HS-27A (cell line): ENCODE measurements at places on chromosomes 5 and 9.

DNA sequence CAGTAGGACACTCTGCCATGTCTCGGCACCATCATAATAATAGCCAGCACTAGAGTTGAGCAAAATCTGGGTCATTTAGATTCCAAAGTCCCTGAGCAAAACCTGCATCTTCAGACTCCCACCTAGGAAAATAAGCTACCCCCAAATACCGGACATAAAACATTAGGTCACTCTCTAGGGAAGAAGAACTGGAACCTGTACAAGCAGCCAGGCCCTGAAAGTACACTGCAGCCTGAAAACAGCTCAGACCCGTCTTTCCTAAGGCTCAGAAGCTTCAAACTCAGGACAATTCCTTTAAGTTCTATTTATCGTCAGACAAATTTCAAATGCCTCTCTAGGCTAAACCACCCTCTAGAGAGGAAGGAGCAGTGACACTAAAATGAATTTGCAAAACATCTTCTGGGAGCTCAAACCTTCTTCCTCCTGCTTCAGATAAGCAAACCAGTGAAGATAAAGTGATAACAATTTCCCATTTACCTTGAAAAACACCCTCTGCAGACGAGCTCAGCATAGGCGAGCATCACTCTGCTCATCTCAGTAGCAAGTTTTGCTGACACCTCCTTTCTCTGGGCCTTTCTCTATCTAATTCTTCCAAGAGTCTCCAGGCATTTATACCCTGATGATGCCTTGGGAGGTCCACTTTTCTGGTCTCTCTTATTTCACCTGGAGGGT lies 34.0 kb downstream of the ADAM19 start:
- DNase-seq: no peak

- peak; percentile 7 for DNase-seq
Observed at GRCh38 chr5:64869419-64869818, 100.7 kb downstream of the CWC27 start.

DNA sequence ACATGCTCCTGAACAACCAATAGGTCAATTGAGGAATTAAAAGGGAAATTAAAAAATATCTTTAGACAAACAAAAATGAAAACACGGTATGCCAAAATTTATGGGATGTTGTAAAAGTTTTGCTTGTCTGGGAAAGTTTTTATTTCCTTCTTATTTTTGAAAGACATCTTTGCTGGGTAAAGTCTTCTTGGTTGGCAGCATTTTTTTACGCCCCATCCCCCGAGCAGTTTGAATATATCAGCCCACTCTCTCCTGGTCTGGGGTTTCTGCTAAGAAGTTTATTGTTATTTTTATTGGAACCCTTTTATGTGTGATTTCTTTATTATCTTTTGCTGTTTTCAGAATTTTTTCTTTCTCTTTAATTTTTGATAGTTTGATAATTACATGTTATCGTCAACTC lies 16.3 kb downstream of the XRCC4 start:
- no peak for DNase-seq

- DNase-seq: no peak
Observed at GRCh38 chr5:59187857-59188256, 605.0 kb downstream of the RAB3C start.

- DNase-seq: no peak
Observed at GRCh38 chr5:111930905-111931461, 174.0 kb upstream of the NREP start.

GRCh38 chr9:73149371-73150067 lies 2.1 kb upstream of the ANXA1 start:
- DNase-seq: no peak

DNA sequence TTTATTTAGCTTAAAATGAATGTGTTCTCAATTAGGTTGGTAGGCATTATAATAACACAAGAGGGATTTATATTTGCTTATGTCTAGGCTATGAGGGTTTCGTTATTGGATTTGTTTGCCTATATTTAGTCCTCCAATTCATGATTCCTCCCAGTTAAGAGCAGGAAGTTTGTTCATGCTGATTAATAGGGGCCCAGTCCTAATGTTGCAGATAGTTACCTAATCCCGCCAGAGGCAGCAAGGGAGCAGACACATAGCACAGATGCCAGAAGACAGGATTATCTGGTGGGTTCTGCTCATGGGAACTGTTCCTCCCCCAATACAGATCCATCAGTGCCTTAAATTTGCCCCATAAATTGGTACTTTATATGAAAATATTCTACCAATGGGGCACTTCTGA lies 100.8 kb upstream of the TLE4 start:
- DNase-seq: no peak

DNA sequence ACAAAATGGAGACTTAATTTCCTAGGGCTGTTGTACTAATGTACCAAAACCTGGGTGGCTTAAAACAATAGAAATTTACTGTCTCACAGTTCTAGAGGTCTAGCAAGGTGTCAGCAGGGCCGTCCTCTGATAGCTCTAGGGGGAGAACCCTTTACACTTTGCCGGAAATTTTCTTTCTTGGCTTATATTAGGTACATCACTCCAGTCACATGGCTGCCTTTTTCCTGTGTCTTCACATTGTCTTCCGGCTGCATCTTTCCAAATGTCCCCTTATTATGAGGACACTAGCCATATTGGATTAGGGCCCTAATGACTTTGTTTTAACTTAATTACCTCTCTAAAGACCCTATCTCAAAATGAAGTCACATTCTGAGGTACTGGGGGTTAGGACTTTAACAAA lies 5.8 kb downstream of the UHRF2 start:
- DNase-seq: no peak

- DNase-seq: no peak
Observed at GRCh38 chr5:65017636-65018035, 248.9 kb downstream of the CWC27 start.

DNA sequence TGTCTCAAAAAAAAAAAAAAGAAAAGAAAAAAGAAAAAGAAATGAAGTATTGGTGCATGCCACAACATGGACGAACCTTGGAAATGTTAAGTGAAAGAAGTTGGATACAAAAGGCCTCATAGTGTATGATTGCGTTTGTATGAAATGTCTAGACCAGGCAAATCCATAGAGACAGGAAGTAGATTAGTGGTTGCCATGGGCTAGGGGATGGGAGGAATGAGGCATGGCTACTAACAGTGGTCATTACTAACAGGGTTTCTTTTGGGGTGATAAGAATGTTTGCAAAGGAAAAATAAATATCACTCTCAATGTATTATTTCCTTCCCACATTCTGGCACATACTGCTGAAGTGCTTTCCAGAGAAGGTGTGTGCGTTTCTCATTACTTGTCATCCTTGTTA lies 44.1 kb downstream of the UGCG start:
- no peak for DNase-seq

- no peak for DNase-seq
Observed at GRCh38 chr9:4073371-4073770, 226.5 kb downstream of the GLIS3 start.

- no peak for DNase-seq
Observed at GRCh38 chr5:169856571-169856970, 123.7 kb downstream of the INSYN2B start.

- no peak for DNase-seq
Observed at GRCh38 chr9:35690614-35691333, 1.0 kb upstream of the TPM2 start.

GRCh38 chr9:83219154-83219923 lies 156.4 kb upstream of the RASEF start:
- no peak for DNase-seq

GRCh38 chr9:130265431-130266235 lies at the start of gene HMCN2:
Gene HMCN2, plus strand, starts transcription at chr9:130265760. Its CDS starts 119 bp downstream, at chr9:130265879.
- DNase-seq: no peak

DNA sequence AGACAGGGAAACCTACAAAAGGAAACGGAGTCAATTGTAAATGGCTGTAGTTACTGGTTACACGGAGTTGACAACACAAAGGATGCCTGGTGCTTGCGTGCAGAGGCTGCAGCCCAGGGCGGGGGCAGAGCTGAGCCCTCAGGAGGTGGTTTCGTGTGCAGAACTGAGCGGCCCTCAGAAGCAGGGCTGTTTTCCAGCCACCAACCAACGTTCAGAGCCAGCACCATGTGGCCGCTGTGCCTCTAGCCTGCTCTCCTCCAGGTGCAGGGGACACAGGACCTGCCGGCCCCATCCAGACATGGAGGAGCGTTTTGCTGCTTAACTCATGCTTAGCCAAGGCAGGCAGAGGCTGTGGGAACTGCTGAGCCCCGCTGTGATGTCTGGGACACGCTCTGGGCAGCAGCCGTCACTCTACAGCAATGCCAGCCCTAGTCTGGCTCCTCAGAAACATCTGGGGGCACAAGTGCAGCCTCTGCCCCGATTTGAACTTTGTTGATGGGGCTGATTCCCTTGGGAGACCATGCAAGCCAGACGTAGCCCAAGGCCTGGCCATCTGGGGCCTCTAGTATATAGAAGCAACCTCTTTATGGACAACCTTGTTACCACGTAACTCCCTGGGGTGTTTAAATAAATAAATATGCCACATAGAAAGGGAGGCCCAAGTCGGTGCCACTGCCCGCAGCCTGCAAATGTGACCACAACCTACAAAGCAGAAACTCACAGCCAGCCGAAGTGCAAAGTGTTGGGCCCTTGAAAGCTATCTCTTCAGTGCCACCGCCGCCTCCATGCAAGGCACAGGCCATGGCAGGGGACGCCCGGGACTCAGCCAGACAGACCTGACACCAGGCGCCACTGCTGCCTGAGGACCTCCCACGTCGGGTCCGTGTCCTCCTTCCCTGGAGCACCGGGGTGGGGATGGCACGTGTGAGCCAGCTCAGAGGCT lies 42.1 kb downstream of the NKD2 start:
- DNase-seq: no peak

DNA sequence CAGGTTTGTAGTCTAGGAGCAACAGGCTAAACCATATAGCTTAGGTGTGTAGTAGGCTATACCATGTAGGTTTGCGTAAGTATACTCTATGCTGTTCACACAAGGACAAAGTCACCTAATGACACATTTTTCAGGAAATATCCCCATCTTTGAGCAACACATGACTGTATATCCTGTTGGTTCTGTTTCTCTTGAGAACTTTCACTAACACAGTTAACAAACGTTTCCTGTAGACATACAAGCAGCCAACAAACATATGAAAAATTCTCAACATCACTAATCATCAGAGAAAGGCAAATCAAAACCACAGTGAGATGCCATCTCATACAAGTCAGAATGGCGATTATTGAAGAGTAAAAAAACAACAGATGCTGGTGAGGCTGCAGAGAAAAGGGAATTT lies 68.2 kb downstream of the NR2F1-AS1 start:
- DNase-seq: peak; percentile 11

DNA sequence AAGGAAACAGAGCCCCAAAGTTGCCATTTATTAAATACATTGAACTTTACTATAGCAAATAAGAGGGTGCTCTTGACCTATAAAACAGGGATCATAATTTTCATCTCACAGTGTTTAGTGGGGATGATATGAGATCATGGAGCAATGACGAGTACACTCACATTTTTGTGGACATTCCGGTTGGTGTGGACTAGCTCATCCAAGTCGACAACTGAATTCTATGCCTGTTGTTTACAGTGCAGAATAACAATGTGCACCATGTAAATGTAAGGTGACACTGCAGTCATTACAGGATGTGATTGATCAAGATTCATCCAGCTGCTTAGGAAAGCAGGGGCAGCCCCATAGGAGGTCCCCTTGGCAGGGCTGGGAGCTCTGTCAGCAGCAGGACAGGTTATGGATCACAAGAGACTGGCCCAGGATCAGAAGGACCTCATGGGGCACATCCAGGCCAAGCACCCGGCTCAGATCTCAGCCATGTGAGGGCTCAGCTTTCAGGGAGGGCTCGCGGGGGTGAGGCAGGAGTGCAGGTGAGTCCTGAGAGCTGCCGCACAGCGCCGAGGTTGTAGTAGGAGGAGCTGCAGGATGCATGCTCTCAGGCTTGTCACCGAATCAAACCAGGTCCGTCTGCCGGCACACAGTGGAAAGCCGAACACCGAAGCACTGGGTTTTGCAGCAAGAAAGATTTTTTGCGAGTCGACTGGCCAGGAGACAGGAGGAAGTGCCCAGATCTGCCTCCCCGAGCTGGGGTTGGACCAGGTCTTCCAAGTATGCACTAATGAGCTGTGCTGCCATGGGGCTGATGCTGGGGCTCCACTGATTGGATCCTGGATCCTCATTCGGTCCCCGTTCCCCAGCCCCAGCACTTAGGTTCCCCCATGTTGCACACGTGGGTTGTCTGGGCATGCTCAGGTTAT lies 28.2 kb downstream of the MRPL36 start:
- no peak for DNase-seq

DNA sequence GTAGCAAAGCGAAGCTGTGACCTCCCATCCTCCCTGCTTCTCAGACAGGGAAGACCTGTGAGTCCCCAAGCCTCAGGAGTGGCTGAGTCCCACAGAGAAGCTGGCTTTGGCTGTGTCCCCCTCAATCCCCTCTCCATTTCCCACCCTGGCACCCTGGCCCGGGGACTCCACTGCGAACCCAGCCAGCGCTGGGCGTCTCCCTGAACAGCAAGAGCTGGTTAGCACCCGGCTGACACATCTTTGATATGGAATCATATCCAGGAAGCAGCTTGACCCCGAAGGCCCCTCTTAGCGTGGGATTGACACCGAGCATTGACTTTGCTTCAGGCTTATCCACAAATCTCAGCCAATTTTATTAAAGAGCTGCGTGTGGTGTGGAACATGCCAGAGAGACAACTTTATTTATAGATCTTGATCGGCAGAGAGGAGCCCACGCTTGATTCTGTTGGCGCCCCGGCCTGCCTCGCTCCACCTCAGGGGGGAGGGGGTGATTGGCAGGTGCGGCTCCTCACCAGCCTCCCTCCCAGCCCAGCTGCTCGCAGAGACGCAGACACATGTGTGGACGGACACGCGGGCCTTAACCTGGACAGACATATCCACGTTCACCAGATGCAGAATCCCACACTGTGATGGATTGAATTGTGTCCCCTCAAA lies 120.7 kb upstream of the MVB12B start:
- no peak for DNase-seq

DNA sequence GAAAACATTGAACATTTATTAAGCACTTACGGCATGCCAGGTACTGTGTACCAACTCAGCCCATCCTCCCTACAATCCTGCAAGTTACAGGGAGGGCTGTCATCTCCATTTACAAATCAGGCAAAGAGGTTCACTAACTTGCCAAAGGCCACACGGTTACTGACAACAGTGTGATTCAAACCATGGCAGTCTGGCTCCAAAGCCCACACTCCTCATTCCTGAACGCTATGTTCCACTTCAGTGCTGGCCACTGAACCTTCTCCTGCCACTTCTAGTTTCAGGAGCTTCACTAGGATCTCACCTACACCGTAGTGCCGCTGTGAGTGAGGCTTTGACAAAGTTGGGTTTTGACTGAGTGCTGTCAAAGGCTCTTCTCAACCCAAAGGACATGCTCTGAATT lies 7.2 kb upstream of the LIFR start:
- DNase-seq: no peak
